H1 (cell line): ENCODE measurements at places on chromosomes 3 and 15. TPM values are rescaled to one million over a fixed set of nuclear protein-coding genes. Genes with fewer than 3 reads are reported as not detected.

CLDN18 gene
- not detected in 2 replicates for polyA plus RNA-seq

GPR62 gene
- 0.29 and 0.36 TPM in 2 replicates for polyA plus RNA-seq

LNP1 gene
- 6.6 and 7.8 TPM in 2 replicates for polyA plus RNA-seq

CFAP100 gene
- 0.09 and 0.17 TPM in 2 replicates for polyA plus RNA-seq

HCLS1 gene
- 0.46 and 0.53 TPM in 2 replicates for polyA plus RNA-seq

SCN11A gene
- polyA plus RNA-seq = 0.16 and 0.21 TPM in 2 replicates

GRCh38 chr3:94226078-94226477 is 163.2 kb downstream of the NSUN3 start:
- H3K4me3 ChIP-seq = no peak overlapping the region
- no peak overlapping the region for H3K27ac ChIP-seq
- H3K36me3 ChIP-seq = no peaks in the 10 kb centered on the region
- no peaks in the 10 kb centered on the region for H3K27me3 ChIP-seq
- H3K4me1 ChIP-seq = no peaks in the 10 kb centered on the region
- DNase-seq = no peak

DNA sequence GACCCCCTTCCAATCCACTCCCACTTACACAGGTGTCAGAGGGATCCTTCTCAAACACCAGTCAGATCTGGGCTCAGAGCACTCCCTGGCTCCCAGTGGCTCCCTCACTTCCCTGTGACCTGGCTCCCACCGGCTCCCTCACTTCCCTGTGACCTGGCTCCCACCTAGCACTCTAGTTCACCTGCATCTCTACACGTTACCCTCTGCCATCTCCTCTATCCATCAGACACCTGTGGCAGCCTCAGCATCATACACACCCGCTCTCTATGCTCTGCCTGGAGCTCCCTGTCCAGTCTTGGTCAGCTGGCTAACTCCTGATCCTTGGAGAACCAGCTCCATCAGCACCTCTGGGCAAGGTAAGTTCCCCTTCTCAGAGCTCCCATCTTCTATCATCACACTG is 5.6 kb downstream of the RPP25 start:
- peaks cover 6% of the 10 kb centered on the region for H3K4me1 ChIP-seq
- peaks cover 12% of the 10 kb centered on the region for H3K27me3 ChIP-seq

- no peaks in the 10 kb centered on the region for H3K27me3 ChIP-seq
- H3K36me3 ChIP-seq = no peaks in the 10 kb centered on the region
- no peak overlapping the region for H3K27ac ChIP-seq
- DNase-seq = no peak
Measured at GRCh38 chr15:90598031-90598577, 68.4 kb downstream of the CRTC3 start.

GRCh38 chr3:70979983-70980645 is 603.4 kb downstream of the FOXP1 start:
- peaks cover 10% of the 10 kb centered on the region for H3K36me3 ChIP-seq
- H3K27ac ChIP-seq = no peak overlapping the region
- H3K4me1 ChIP-seq = peaks cover 12% of the 10 kb centered on the region
- no peak for DNase-seq

GRCh38 chr3:42900226-42901072 is 5.5 kb upstream of the ZNF662 start:
- no peak overlapping the region for H3K27ac ChIP-seq
- H3K36me3 ChIP-seq = no peaks in the 10 kb centered on the region
- no peaks in the 10 kb centered on the region for H3K4me1 ChIP-seq
- no peaks in the 10 kb centered on the region for H3K27me3 ChIP-seq
- H3K4me3 ChIP-seq = no peak overlapping the region
- DNase-seq = no peak

DNA sequence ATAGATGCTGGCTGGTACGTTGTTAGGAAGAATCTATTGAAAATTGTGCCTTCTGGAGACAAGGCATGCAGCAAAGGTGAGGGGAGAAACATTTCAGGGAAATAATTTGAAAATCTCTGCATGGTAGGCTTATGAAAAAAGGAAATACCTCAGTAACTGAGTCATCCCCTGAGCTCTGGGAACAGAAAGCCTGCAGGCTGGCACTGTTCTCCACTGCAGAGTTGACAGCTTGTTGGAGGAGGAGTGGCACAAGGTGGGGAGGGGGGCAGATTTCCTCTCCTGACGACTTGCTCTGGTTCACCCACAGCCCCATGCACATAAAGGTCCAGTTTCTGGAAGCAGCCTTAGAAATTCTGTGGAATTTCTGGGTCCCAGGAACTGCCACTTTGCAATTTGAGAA is 179.4 kb downstream of the ABHD5 start:
- H3K27ac ChIP-seq = no peak overlapping the region
- no peaks in the 10 kb centered on the region for H3K36me3 ChIP-seq
- H3K27me3 ChIP-seq = no peaks in the 10 kb centered on the region
- H3K4me3 ChIP-seq = no peak overlapping the region
- peaks cover 2% of the 10 kb centered on the region for H3K4me1 ChIP-seq
- DNase-seq = no peak

DNA sequence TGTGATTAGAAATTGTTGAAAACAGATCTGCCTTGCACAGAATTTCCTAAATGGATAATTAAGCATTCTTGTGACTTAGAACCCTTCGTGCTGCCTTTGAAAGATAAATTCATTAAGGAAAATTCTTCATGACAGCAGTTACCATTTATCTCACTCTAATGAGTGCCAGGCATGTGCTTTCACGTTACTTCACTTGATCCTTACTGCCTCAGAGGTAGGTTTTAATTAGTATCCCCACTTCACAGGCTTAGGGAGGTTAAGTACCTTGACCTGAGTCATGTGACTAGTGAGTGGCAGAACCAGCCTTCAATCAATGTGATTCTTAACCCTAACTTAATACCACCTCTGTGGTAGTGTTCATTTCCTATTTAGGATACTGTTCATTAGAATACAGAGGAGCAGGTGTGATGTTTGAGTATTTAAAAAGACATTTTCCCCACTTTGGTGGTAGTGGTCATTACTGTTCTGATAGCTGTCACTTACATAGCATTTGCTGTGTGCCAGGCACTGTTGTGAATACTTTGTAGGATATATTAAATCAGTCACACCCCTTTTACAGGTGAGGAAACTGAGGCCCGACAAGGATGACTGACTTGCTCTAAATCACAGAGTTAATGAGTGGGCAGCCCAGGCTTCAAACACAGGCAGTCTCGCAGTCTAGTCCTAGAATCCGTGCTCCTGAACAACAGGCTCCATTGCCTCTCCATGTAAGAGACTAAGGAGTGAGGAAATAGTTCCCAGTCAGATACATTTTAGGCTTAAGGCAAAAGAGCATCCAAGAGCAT is 57.9 kb downstream of the RLBP1 start:
- H3K36me3 ChIP-seq = no peaks in the 10 kb centered on the region
- H3K27ac ChIP-seq = no peak overlapping the region
- H3K4me3 ChIP-seq = no peak overlapping the region
- H3K27me3 ChIP-seq = no peaks in the 10 kb centered on the region

DNA sequence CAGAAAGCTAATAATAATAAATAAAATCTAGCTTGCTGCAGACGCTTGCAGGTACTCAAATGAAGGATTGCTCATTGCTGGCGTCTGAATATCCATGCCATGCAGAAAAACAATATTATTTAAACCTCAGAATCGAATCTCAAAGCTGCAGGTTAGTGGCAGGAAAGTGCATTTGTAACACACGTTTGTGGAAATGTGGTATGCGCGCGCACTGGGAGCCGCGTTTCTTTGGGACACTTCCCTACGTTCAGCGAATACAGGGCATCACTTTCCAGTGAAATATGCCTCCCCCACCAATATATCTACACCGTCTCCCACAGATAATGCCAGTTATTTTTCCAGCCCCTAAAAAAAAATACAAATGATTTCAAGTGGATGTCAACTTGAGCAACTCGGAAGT is 37.1 kb downstream of the ZIC4 start:
- H3K27me3 ChIP-seq = peaks cover 70% of the 10 kb centered on the region
- no peak for DNase-seq
- H3K36me3 ChIP-seq = no peaks in the 10 kb centered on the region
- no peak overlapping the region for H3K27ac ChIP-seq
- H3K4me3 ChIP-seq = peak overlapping the region; percentile 22

GRCh38 chr15:53251996-53252395 is 461.9 kb upstream of the ONECUT1 start:
- H3K36me3 ChIP-seq = no peaks in the 10 kb centered on the region
- H3K4me3 ChIP-seq = no peak overlapping the region
- H3K4me1 ChIP-seq = peaks cover 3% of the 10 kb centered on the region
- no peak for DNase-seq

DNA sequence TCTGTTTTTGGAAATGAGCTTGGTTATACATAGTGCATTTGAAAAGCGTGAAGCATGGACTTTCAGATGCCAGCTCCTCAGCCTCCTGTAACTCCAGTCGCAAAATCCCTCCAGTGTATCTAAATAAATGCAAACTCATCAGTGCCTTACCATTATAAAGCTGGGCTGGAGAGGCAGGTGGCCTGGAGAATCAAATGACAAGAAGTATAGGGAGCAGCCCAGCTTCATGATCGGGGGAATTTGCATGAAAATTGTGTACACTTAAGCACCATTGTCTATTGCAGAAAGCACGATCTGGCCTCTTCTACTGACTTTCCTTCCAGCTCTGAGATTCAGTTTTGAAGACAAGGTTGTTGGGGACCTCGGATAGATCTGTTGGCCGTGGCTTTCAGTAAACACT is 71.7 kb downstream of the IGF1R start:
- no peaks in the 10 kb centered on the region for H3K36me3 ChIP-seq
- DNase-seq = no peak
- no peak overlapping the region for H3K27ac ChIP-seq
- no peak overlapping the region for H3K4me3 ChIP-seq
- H3K27me3 ChIP-seq = no peaks in the 10 kb centered on the region

DNA sequence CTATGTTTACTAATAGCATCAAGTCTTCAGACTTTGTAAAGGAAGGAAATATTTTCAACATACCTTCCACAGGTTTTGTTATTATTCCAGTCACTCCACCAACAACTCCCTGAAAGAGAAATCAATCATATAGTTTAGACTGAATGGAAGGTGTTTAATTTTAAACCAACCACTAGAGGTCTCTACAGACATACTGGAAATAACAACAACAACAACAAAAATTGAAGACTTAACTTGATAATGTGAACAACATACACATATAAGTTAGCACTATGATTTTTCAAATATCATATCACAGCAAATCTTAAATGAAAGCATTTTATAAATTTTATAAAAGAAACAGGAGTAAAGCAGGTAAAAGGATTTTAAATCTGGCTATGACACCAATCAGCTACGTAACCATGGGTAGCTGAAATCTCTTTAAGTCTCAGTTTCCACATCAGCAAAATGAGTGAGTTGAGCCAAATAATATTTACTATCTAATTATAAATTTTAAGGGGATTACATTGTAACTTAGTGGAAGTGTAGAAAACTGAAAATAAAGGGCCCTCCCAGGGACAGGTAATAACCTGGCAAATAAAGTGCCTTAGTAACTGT is 188.2 kb downstream of the VPS13C start:
- no peak for DNase-seq
- no peak overlapping the region for H3K27ac ChIP-seq
- H3K36me3 ChIP-seq = no peaks in the 10 kb centered on the region
- no peaks in the 10 kb centered on the region for H3K4me1 ChIP-seq
- H3K27me3 ChIP-seq = no peaks in the 10 kb centered on the region
- H3K4me3 ChIP-seq = no peak overlapping the region
